NCI-H1694 treated with DMSO at 0.1 percent for 48 hours (cell line): ENCODE measurements at places on chromosomes 2 and 18.

- no peak for DNase-seq
These were observed 364.9 kb downstream of the IRS1 start for GRCh38 chr2:226434702-226435101.

- DNase-seq, result no peak
These were observed 58.3 kb downstream of the MTCL1 start for GRCh38 chr18:8763611-8764010.

GRCh38 chr2:195601361-195601760 is 55.7 kb upstream of the SLC39A10 start:
- DNase-seq, result no peak

- no peak for DNase-seq
These were observed 14.2 kb upstream of the PRELID3A start for GRCh38 chr18:12393510-12393909.

- DNase-seq, result no peak
These were observed 224.9 kb upstream of the EPAS1 start for GRCh38 chr2:46072101-46072820.

DNA sequence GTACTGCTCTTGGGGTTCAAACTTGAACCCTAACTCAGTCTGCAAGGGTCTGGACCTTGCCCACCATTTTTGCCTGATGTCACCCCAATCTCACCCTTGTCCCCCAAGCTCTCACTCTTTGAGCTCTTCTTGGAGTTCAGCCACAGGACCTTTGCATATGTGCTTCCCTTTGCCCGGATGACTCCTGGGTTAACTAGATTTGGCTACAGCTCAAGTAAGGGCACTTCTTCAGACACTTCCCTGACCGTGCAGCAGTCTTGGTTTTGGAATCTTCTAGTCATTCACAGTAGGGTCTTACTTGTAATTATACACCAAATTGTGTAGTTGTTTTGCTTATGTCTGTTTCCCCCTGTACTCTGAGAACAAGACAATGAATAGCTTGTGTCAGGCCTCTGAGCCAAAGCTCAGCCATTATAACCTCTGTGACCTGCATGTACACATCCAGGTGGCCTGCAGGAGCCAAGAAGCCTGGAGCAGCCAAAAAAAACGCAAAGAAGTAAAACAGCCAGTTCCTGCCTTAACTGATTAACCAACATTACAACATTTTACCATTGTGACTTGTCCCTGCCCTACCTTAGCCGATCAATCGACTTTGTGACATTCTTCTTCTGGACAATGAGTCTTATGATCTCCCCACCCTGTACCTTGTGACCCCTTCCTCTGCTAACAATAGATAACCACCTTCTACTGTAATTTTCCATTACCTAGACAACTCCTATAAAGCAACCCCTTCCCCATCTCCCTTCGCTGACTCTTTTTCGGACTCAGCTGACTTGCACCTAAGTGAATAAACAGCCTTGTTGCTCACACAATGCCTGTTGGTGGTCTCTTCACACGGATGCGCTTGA is 1.0 kb upstream of the MOGAT1 start:
- no peak for DNase-seq

DNA sequence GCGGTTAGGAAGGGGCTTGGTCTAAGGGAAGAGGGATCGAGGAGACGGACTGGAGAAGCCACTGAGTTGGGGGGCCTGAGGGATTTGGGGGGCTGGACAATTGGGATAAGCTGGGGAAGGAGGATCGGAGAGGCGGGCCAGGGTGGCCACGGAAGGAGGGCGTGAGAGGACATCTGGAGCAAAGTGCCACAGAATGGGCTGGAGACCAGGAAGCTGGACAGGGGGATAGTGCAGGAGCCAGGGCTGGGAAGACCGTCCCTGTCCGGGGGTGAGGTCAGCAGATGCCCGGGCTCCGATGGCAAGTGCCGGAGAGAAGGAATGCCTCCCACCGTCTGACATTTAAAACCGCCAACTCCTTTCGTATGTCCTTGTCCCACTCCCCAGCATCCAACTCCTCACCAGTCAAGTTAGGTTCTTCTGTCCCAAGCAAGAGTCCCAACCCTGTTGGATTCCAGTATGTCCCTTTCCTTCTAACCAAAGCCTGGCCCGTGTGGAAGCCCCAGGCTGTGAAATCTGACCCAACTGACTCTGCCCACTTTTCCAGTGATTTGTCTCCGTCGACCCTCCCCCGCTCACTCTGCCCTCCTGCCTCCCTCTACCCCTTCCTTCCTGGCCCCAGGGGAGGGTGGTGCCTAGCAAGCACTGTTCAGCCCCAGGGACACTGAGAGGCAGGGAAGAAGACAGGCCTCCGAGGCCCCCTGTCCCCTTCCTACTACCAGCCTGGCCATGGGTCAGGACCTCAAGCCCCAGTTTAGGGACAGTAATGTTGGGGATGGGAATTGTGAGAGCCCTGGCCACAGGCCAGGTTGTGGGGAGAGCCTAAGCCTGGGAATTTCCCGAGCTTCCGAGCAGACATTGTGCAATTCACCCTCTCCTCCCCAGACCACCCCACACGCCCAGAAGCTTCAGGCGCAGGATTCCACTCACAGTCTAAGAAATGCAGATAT is 31.5 kb upstream of the TMBIM1 start:
- DNase-seq, result no peak

DNA sequence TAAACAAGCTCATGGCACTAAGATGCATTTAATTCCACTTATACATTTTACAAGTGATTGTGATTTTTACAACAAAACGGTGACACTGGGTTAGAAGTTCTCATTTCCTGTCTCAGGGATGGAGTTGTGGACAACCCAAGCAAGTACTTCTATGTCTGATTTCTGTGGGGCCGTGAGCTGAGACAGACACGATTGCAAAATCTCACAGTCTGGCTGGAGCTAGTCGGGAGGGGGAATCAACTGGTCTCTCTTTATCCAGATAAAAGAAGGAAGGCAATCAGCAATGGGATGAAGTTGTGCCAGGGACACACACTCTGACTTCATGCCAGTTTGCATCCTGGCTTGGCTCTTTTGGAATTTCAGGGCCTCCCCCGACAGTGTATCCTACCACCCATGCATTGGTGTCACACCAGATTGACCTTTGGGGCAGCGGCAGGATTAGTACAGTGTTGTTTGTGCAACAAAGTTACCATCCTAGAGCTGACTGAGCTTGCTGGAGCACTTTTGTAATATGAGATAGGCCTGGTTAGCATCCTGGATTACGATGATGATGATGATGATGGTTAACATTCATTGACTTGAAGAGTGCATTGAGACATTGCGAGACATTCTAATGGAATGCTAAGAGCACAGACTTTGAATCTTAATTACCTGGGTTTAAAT is 98.8 kb downstream of the CTAGE1 start:
- no peak for DNase-seq

DNA sequence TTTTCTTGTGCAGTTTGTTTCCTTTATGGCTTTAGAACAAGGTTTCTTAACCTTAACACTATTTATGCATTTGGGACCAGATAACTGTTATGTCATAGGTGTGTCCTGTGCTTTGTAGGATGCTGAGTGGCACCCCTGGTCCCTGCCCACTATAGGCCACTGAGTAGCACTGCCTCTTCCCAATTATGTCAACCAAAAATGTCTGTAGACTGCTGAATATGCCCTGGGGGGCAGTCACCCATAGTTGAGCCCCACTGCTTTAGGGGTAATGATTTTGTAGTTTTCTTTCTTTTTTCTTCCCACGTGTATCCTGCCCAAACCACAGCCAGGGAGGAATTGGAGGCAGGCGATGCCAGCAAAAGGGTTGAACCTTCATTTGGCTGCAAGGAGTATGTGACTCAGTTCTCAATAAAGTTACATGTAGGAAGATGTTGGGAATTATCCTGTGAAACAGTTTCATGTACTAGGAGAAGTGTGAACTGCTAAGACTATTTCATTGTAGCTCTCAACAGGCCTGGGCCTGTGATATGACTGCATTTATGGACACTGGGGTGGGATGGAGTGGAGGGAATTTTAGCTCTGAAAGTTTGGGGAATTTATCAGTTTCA is 65.7 kb downstream of the FMNL2 start:
- no peak for DNase-seq

- no peak for DNase-seq
These were observed 235.1 kb downstream of the ANKRD36B start for GRCh38 chr2:97354576-97354975.

DNA sequence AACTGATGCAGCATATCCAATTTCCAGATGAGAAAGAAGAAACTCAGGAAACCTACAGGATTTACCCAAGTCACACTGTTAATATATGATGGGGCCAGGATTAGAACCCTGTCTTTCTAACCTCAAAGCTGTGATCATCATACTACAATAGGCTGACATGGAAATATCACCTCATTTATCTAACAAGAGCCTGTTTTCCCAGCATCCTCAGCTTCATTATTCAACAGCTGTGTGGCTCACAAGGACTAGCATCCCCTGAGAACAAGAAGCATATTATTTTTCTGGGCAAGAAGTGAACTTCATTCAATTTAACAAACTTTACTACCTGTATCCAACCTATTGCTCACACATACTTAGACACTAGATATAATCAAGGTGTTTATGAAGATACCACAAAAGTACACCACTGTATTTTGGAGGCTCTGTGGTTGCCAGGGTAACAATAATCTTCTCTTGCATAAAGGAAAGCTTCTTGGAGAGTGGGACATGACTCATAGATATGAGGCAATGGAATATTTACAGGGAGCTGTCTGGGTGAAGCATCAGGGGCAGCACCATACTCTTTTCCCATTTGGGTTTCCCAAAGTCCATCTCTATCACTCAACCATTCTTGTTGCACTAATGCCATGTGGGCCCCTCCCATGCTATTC is 218.2 kb downstream of the RAD51AP2 start:
- DNase-seq, result no peak

DNA sequence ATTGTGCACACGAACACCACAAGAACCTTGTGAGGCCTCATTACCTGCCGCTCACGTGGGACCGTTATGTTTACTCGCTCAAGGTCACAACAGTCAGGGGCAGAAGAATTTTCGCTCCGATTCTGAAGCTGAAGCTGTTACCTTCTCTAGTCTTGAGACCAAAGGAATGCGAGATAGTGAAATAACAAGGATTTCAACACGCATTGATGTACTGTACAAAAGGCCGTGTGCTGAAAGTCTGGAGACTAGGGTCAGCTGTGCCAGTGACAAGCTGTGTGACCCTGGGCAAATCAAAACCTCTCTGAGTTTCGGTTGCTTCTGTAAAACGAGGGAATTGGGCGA is 583 bp downstream of the NEMP2 start:
- no peak for DNase-seq

DNA sequence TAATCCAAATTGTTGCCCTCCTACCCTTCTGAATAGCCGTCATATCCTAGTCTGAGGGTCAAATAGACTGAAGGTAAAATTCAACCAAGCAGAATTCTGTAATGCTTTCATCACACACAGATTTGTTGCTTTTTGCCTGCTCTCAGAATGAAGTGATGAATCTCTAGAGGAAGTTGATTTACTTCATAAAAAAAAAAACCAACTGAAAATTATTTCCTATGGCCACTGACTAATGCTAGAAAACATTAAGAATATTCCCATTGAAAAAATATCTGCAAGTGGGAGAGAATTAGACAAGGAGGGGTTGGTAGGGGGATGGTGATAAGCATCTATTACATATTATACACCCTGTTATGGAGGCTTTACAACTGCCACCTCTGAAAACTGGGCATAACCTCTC is 2.3 kb upstream of the IL1RL2 start:
- no peak for DNase-seq

DNA sequence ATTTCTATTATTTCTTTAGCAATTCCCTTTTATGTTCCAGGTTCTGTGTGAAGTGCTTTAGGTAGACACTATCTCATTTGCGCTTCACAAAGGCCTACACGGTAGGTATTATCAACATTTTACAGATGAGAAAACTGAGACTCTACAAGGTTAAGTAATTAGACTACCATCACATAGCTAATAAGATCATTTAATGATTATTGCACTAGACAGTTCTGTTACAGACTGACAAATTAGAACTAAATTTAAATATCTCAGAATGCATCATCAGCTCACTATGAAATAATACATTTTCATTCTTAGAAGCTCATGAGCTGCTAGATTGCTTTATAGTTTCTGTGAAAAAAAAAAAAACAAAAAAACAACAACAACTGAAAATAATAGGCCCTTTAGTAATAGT is 37.9 kb downstream of the DARS1 start:
- no peak for DNase-seq

DNA sequence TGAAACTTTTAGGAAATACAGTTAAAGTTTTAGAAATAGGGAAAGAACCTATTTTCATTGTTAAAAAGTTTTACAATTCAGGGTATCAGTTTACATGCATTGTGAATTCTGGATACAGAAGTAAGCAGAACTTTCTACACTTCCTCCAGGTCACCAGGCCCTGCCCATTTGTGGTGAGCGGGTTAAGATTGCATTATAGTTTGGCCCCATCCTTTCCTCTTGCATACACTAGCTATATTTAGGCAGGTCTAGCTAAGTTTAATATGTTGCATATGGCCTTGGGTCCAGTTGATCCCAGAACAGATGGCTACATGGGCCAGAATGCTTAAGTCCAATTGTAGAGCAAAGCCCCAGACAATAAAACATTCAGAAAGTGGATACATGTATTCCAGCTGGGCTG is 4.8 kb downstream of the VWA3B start:
- no peak for DNase-seq

- no peak for DNase-seq
These were observed 49.9 kb downstream of the LPIN2 start for GRCh38 chr18:2963048-2963447.

DNA sequence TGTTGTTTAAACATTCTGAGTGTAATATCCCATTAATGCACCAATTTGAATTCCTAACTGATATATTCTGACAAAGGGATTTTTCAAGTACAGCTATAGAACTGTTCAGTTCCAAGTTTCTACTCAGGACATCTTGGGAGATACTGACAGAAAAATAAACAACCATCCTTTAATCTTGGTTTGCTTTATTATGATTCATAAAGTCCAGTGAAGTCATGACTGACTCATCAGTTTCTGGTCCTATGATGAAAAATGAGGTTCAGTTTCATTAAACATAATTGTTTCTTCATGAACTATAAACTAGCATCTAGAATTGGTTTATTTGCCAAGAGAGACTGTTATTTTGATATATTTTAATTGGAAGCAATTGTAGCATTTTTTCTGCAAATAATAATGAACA is 896.2 kb downstream of the CCDC85A start:
- DNase-seq, result no peak

DNA sequence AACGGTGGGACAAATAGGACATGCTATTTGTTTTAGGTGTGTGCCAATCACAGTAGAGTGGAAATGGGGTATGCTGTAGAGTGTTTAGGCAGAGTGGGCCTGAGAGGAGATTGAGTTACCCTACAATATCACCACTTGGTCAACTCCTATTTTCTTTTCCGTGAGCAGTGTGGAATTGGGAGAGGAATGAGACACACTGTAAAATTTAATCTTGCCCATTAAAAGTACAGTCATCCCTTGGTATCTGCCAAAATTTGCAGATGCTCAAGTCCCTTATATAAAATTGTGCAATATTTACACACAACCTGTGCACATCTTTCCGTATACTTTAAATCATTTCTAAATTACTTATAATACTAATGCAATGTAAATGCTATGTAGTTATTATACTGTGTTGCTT is 12.4 kb downstream of the FBXO48 start:
- DNase-seq, result no peak

GRCh38 chr2:83369601-83370418 is 1089.3 kb downstream of the SUCLG1 start:
- no peak for DNase-seq
